AG08396 (cell line): ENCODE measurements at places on chromosomes 2 and 18.

- DNase-seq: peak; percentile 61
Measured at GRCh38 chr2:96315400-96316071, 9.6 kb upstream of the ITPRIPL1 start.

DNA sequence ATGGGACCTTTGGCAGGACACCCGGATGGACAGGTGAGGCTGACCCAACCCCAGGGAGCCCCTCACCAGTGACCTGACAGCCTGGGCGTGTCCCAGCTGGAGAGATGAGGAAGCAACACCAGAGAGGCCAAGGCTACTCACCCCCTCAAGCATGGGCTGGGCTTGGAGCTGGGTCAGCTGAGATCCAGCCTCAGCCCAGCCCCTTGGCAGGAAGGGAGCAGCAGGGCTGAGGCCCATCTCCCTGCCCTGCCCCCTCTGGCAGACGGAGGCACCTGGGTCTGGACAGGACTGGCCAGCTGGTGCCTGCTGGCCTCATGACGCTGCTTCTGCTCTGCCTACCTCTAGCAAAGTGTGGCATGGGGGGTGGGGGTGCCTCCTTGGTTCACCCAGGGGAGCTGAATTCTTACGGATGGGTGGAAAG, 37.8 kb downstream of the HS6ST1 start:
- DNase-seq: no peak

DNA sequence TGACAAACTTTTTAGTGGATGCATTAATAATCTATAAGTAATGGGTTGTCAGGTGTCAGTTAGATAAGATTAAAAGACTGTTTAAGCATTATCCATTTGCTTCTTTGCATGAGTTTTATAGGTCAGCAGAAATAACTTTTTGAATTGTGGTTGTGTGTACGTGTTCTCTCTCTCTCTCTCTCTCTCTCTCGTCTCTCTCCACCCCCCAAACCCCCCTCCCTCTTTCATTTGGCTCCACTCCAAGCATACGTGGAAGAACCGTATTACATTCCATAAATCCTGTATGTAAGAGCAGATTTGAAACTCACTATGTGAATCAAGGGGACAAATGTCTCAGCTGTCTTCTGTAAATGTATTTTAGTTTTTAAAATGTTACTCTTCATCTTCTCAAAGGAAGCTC, 120.2 kb downstream of the MEIS1 start:
- no peak for DNase-seq

DNA sequence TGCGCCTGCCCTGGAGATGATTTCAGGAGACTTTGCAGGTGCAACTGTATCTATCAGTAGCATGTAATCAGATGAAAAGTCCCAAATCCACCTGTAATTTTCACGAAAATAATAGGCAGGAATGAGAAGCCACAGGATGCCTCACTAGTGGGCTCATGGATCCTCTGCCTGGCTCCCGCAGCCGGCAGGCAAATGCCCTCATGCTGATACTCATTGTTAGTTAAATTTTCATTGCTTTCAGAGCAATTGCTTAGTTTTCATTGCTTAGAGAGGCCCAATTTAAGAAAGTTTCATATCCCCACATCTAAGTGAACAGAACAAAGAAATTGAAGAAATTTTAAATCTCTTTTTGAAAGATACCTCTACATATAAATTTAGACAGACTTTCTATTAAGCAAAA, 57.6 kb upstream of the CTDP1 start:
- no peak for DNase-seq

DNA sequence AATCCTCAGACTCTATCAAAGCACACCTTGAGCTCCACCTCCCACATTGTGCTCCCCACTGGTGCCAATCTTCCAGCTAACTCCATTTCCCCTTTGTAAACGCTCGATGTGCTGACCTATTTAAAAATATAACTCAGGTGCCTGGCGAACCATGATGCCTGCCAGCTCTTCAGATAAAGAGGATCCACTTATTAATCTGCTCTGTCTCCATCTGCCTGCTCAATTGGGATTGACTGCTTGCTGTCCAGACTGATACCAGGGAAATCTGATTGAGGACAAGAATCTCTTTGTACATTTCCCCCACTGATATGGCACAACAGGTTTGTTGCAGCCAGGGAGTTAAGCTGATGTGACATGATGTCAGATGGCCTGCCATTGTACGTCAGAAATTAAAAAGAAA, 2036.5 kb upstream of the CELF4 start:
- DNase-seq: no peak

DNA sequence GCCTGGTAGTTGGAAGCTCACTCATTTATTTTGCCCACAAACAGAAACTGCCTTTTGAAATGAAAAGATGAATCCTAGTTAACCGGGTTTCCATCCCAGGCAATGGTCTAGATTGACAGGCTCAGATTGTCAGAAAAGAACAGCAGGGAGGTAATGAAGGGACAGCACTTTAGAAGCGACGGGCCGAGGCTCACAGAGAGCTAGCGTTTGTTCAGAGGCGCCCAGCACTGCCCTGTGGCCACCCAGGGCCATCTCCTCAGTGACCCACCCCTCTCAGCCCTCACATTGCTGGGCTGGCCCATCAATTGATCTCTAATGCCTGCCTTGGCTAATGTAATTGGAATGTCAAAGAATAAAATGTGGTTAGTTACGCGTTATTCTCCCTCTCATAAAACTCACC, 304.8 kb downstream of the CDCA7 start:
- DNase-seq: no peak

GRCh38 chr2:216884347-216884746, 24.5 kb upstream of the TNP1 start:
- no peak for DNase-seq
